Testis (tissue), 5 donors: ENCODE measurements at places on chromosomes 6 and 20.
A peak's percentile ranks its signal among the peaks of the same experiment; 100 is the strongest.

- no peak for DNase-seq
These were observed 17.2 kb upstream of the SCP2D1 start for GRCh38 chr20:18796282-18796833.

DNA sequence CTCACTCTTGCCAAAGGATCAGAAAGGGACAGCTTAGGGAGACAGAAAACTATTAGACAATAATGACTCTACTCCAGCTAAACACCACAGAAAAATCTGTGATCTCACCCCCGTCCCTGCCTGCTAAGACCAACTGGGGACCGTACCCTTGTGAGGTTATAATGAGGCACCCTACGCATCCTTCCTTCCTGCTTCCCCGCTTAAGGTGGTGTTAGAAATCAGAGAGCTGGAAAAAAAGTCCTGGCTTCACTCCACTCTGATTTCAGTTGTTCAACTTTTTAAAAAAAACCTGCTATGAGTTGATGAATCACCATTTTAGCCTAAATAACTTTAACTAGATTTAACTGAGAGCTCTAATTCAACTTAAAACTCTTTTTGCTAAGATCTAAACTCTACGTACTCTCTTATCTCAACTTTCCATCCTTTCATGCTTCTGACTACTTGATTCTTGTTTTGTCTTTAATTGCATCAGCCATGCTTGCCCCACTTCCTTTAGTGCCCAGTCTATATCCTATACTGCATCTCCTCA lies 35.8 kb upstream of the TMEM14A start:
- no peak for DNase-seq

- no peak for DNase-seq
These were observed 43.8 kb upstream of the ADIG start for GRCh38 chr20:38537176-38537575.

GRCh38 chr20:48657426-48658197 lies 170.2 kb downstream of the PREX1 start:
- peak; percentile 85 for DNase-seq

DNA sequence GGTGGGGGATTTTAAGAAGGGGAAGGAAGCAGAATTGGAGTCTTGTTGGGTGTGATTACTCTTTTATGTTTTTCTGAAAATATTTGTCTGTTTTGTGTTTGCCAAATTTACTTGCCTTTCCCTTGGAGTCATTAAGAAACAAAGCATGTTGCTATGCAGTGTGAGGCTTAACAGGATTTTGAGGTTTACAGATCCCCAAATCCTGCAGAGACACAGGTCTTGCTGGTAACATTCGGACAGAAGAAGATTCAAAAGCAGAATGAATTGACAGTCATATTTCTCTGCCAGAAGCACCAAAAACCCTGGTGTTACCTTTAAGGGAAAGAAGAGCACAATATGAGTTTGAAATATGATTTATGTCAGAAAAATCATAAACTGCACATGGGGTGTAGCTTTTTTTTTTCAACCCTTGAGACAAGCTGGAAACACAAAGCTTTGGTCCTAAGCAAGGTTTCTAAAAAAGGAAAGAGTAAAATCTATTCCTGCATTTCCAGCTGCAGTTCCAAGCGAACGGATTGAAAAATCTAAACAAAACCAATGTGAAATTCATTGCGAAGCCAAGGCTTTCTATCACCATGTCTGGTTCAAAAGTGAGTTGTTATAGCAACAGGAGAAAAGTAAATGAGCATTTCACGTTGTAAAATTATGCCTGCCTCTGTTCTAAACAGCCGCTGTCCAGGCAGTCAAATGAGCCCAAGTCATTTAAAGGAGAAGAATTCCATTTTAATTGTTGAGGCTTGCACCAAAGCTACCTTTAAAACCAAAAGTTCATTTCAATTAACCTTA lies 358.9 kb upstream of the SASH1 start:
- DNase-seq = no peak

DNA sequence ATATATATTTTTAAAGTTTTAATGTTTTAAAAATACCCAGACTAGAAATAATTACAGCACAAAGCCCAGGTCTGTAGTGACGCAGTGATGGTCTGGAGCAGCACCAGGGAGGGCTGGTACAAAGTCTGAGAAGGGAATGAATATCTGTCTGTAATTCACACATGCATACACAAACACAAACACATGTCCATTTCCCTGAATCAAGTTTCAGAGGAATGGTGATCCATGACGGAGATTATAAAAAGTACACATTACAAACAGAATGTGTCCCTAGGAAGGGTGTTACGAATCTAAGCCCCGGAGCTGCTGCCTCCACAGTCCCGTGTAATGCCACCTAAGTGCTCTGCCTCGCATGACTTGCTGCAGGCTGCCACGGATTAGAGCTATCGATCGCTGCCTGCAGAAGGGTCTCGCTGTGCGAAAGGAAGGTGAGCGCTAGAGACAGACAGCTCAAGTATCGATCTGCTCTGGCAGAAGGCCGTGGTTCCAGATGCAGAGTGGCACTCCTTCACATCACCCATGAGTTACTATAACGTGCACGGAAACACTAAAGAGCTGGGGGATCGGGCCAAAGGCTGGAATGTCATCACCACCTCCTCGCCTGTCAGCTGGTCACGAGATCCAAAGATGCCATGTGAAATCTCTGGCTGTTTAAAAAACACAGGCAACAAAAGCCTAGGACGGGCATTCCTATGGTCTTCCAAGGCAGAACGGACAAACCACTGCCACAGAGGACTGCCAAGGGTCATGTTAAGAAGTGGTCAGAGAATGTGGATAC lies 87.1 kb downstream of the INSM1 start:
- no peak for DNase-seq

DNA sequence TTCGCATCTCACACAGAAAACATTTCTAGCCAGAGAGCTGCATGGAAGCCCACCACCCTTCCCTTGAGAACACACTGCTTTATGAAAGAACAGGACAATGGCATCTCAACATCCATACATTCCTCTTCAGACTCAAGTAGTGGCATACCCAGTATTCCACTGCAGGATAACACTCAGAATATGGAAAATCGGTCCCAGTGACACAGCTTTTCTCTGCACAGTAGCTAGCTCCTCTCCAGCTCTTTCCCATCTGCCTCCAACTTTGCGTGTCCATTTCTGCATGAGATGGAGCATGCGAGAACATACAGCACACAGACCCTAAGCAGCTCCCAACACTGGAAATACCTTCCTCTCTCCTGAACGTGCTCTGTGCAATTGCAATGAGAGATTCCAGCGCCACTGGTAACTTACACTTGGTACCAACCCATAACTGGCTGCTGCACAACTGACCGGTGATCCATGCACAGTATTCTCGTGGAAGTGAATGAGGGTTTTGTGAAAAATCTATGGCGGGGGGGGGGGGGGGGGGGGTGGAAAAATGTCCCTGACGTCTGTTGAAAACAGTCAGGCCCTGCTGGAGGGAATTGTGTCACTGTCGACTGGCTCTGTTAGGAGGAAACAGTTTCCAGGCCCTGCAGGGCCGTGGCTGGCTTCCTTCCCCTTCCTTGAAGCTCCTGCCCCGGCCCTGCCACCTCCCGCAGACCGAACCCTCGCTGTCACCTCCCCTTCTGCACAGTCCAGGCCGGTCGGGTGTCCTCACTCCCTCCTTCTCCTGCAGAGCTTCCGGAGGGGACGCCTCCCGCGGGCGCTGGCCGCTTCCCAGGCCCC lies 265.9 kb upstream of the QKI start:
- DNase-seq = no peak

- peak; percentile 45 for DNase-seq
These were observed 4.4 kb upstream of the CST3 start for GRCh38 chr20:23641936-23642751.

- DNase-seq = no peak
These were observed 783 bp downstream of the LRRC73 start for GRCh38 chr6:43509142-43509983.

DNA sequence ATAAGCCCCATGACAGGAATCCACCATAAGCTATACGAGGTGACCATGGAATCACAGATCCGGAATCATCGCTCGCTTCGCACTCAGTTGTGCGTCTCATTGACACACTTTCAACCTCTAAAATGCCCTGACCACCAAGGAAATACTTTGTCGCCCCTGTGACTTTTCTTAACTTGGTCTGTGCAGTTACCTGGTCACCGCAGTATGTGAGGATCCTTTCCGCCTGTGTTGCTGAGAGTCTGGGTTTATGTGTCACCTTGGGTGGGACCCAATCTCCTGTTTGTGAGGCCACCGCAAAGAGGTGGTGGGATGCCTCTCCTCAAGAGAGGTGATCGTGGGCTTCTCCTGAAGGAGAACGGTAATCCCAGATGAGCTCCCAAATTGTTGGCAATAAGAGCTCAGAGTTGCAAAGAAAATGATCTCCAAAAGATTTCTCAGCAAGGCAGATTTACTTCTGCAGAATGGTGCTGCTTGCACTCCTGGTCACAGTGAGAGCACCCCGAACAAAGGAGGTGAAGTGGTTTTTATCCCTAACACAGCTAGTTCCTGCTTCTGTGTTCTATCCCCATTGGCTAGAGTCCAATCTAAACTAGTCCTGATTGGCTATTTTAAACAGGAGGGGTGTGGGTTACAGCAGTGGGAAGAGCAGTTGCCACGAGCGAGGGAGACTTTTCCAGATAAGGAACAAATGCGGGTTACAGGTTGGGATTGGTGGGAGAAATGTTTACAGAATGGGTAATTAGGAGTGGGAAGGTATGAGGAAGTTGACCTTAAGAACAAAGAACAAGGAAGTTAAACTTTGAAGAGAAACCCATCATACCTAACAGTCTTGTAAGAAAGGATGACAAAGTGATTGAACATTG lies 9.1 kb upstream of the ZNFX1 start:
- no peak for DNase-seq

- no peak for DNase-seq
These were observed 9.6 kb downstream of the MOXD1 start for GRCh38 chr6:132391391-132392269.

- DNase-seq = no peak
These were observed 186.8 kb downstream of the ARID1B start for GRCh38 chr6:156963712-156964700.

GRCh38 chr6:126170978-126171382 lies 168.9 kb upstream of the CENPW start:
- DNase-seq = peak; percentile 25

- peak; percentile 38 for DNase-seq
These were observed 30.9 kb upstream of the AVP start for GRCh38 chr20:3115190-3116107.

GRCh38 chr6:56758553-56758952 lies 115.9 kb upstream of the DST start:
- no peak for DNase-seq

- DNase-seq = no peak
These were observed 356 bp upstream of the IRAK1BP1 start for GRCh38 chr6:78867020-78867369.

- DNase-seq = no peak
These were observed 193.4 kb downstream of the BACH2 start for GRCh38 chr6:90103056-90103800.

DNA sequence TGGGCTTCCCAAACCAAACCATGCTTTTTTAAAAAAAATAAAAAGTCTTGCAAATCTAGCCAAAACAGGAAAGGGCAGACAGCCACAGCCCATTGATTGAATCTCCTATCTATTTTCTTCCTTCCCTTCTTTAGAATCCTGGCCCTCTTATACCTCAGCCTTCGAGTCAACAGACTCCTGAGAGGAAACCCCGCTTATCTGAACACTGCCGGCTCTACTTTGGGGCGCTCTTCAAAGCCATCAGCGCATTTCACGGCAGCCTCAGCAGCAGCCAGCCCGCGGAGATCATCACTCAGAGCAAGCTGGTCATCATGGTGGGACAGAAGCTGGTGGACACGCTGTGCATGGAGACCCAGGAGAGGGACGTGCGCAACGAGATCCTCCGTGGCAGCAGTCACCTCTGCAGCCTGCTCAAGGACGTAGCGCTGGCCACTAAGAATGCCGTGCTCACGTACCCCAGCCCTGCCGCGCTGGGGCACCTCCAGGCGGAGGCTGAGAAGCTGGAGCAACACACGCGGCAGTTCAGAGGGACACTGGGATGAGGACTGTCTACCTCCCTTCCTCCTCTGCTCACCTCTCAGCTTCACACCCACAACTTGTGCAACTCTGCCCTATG lies 10.1 kb upstream of the RTF2 start:
- no peak for DNase-seq

GRCh38 chr20:62117362-62117646 lies 5.0 kb upstream of the LSM14B start:
- DNase-seq = peak; percentile 58

DNA sequence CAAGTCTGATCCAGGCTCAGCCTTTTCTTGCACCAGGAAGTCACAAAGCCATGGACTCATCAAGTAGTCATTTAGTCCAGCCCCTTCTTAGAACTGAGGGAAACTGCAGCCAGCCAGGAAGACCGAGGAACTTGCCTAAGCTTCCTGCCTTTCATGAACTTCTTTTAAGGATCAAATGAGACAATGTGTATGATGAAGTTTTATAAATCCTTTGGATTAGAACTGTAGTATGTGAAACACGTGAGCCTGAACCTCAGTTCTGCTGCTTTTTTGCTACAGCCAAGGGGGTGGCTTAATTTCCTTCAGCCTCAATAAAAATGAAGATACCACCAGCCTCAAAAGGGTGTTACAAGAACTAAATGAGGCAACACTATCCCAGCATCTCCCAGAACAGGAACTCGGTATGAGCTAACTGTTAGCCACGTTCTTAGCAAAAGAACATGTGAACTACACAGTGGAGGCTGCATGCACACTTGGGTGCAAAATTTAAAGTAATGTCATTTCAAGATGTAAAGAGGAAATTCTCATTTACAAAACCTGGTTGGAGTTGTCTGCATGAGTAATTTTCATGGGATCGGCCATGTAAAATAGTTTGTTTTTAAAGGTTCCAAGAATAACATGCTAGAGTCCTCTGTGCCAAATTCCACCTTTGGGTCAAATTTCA lies 76.0 kb upstream of the TBC1D7 start:
- no peak for DNase-seq

GRCh38 chr6:128242765-128243403 lies 277.5 kb downstream of the PTPRK start:
- no peak for DNase-seq

DNA sequence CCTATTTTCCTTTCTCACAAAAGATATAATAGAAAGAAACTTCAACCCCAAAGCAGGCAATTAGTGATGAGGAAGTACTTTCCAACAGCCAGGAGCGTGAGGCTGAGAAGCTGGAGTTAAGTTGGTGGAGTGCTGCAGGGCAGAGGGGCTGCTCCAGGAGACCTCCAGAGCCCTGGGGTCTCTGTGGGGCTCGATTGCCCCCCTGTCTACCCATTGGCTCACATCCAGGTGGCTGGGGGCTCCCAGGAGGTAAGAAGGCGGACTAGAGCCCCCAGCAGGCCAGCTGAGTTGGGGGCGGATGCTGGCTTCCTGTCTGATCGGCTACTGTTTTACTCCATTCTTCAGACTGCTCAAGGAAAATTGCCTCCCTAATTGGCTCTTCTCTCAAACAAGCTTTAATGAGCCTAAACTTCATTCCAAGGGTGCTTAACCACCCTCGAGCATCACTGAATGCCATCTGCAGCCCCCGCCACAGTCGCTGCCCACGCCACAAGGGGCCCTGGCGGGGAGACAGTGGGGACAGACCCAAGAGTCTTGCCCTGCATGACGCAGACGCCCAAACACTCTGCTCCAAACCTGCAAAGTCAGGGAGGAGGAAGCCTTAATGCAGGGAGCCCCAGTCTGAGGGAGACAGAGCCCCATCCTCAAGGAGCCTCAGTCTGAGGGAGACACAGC lies 78.6 kb downstream of the MDGA1 start:
- DNase-seq = no peak
